ENCODE measurements at places on chromosomes 16 and 17. TPM values are rescaled to one million over a fixed set of nuclear protein-coding genes. Genes with fewer than 3 reads are reported as not detected.

The CACNG1 gene
- total RNA-seq = 0.23 TPM

The ADAT1 gene
- 55.7 TPM for total RNA-seq

The SRCIN1 gene
- total RNA-seq = 21.4 TPM

The STH gene
- total RNA-seq = not detected

DNA sequence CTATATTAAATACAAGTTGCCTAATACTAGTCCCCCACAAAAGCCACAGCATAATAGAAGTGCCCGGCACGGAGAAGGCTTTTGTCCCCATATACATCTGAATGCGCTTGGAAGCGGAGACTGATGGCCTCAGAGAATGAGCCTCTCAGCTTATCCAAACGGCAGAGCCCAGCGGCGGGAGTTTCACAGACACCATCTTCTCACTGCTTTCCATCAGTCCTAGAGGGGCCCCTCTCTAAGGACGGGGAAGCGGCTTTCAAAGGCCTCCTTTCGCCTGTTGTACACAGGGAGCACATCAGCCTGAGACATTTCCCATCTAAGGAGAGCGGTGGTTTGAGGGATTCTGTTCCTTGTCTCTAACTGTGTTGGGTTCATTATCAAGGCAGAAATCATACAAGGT is 16.9 kb downstream of the NXN start:
- no peak for DNase-seq
- peaks cover 3% of the 10 kb centered on the region for H3K36me3 ChIP-seq
- no peaks in the 10 kb centered on the region for H3K27me3 ChIP-seq
- peak overlapping the region; percentile 72 for H3K27ac ChIP-seq
- H3K4me3 ChIP-seq = no peak overlapping the region

DNA sequence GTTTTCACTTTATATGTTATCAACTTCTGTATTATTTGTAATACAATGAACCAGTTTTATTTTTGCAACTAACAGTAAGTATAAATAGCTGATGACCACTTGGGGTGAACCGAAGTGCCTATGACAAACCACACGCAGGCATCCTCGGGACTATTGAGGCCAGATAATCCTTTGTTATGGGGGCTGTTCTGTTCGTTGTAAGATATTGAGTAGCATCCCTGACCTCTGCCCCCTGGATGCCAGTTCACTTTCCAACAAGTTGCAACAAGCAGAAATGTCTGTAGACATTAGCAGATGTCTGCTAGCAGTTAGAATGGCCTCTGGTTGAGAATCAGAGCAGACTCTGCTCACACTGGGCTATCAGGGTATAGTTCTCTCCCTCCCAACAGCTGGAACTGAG is 277.0 kb downstream of the WWOX start:
- DNase-seq = no peak
- H3K4me1 ChIP-seq = peaks cover 18% of the 10 kb centered on the region
- no peaks in the 10 kb centered on the region for H3K36me3 ChIP-seq
- H3K4me3 ChIP-seq = no peak overlapping the region
- no peaks in the 10 kb centered on the region for H3K27me3 ChIP-seq
- H3K27ac ChIP-seq = peak overlapping the region; percentile 87

DNA sequence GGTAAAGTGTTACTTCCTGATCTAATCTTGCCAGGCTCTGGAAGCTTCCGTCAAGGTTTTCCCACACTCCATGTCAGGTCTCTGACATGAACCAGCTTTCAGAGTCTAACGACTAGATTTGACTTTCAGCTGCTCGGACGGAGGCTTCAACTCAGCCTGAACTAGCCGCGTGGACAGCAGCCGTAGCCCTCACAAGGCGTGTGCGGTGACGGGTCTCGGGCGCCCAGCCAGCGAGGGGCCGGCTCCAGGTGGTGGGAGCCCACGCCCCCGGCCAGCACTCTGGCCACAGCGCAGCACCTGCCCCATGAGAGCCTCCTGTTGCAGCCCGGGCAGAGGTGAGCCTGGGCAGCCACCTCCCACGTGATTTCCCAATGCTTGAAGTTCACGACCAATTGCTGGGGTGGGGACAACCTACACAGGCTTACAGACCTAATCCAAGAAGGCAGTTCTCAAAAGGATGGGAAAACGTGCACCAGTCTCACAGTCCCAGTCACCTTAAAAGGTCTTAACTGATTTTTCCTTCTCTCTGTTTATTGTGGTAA is 45.5 kb downstream of the TBC1D16 start:
- DNase-seq = no peak
- H3K4me3 ChIP-seq = no peak overlapping the region
- peaks cover 64% of the 10 kb centered on the region for H3K4me1 ChIP-seq
- peak overlapping the region; percentile 17 for H3K27ac ChIP-seq
- no peaks in the 10 kb centered on the region for H3K27me3 ChIP-seq

DNA sequence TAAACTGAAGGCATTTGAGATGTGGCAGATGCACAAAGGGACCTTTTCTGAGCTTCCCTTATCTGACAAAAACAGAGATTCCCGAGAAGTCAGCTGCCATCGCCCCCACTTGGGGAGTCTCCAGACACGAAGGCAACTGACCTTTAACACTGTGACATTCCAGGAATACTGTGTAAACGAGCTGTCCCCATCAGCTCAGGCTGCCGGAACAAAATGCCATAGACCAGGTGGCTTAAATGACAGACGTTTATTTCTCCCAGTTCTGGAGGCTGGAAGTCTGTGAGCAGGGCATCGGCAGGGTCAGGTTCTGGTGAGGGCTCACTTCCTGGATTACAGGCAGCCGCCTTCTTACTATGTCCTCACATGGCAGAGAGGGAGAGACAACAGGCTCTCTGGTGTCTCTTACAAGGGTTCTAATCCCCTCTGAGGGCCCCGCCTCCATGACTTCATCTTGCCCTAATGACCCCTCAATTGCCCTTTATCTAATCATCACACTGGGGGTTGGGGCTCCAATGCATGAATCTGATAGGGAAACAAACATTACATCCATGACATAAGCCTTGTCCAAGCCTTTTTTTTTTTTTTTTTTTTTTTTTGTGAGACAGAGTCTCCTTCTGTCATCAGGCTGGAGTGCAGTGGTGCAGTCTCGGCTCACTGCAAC is 178.5 kb upstream of the RPL38 start:
- no peak overlapping the region for H3K4me3 ChIP-seq
- peaks cover 20% of the 10 kb centered on the region for H3K4me1 ChIP-seq
- DNase-seq = no peak
- peaks cover 10% of the 10 kb centered on the region for H3K27me3 ChIP-seq
- no peak overlapping the region for H3K27ac ChIP-seq

GRCh38 chr17:57855391-57856035 is 5.7 kb upstream of the MRPS23 start:
- H3K27ac ChIP-seq = peak overlapping the region; percentile 13
- no peaks in the 10 kb centered on the region for H3K27me3 ChIP-seq

- DNase-seq = no peak
- peaks cover 21% of the 10 kb centered on the region for H3K36me3 ChIP-seq
- H3K4me3 ChIP-seq = no peak overlapping the region
- H3K4me1 ChIP-seq = no peaks in the 10 kb centered on the region
Observed at GRCh38 chr16:23071196-23072083, 77.8 kb downstream of the USP31 start.

DNA sequence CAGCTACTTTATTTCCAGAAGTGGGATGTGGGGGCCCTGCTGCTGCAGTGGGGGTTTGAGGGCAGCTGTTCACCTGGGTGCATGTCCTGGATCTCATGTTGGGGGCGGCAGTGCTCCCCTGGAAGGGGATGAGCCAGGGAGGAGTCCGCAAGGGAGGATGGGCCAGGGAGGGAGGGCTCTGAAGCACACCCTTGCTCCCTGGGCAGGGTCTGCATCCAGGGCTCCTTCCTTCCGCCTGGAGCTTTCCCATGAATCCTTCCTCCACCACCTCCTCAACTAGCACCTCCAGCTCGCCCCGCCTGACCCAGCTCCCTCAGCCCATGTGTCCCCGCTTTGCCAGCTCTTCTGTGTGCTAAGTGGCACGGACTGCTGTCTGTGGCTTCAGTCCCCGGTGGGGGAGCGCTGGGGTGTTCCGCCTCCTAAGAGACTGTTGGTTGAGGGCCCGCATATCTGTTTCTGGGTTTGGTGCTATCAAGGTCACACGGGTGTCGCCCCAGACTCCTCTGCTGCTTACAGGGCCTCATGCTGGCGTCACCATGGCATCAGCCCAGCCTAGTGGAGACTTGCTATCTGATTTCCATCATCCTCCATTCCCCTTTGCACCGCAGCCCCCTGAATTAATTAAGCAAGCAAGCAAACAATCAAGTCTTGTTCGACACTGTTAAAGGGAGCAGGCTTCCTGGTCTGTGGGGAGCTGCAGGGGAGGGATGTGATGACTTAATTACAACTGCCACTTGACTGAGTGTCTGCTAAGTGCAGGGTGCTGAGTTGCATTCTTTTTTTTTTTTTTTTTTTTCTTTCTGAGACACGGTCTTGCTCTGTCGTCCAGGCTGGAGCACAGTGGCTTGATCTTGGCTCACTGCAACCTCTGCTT is 71.8 kb downstream of the PRKCA start:
- DNase-seq = no peak
- H3K4me1 ChIP-seq = peaks cover 24% of the 10 kb centered on the region
- peaks cover 25% of the 10 kb centered on the region for H3K27me3 ChIP-seq

Data from mesothelial cell of epicardium (in vitro differentiated cells).